ENCODE measurements at places on chromosomes 5 and 9. TPM values are rescaled to one million over a fixed set of nuclear protein-coding genes. Genes with fewer than 3 reads are reported as not detected.

GRXCR2 gene
- total RNA-seq, result 0.16 TPM

GRCh38 chr9:114355821-114356220 is 26.2 kb downstream of the ORM2 start:
- H3K36me3 ChIP-seq, result no peaks in the 10 kb centered on the region
- DNase-seq, result no peak
- no peak overlapping the region for H3K27ac ChIP-seq
- no peaks in the 10 kb centered on the region for H3K4me1 ChIP-seq

IFNA2 gene
- not detected for total RNA-seq

SPRY4 gene
- 8.3 TPM for total RNA-seq

TAF11L8 gene
- not detected for total RNA-seq

LRRC19 gene
- not detected for total RNA-seq

DNA sequence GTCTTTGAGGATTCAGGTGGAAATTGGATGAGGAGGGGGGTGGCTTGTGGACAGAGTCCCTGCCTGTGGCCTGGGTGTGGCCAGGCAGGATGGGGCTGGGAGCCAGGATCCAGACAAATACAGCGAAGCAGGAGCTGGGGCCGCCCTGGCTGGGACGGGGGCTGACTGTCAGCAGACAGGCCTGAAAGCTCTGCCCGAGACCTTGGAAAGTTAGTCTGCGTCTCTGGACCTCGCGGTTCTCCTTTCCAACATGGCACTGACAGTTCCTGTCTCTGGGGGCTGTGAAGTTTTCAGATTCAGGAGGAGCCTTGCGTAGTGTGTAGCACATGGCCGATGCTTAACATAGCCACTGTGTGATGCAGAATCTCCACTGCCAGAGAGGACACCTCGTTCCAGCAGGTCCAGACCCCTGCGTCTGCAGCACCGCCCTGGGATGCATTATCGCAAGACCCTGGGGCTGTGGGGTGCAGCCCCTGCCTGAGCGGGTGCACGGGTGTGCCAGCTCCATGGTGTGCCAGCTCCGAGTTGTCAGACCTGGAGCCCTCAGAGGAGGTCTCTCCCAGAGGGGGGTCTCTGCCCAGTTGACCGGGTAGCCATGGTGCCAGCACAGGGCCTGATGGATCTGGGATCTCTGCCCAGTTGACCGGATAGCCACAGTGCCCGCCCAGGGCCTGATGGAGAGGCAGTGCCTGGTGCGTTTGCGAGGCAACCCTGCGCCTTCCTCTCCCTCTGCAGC is 89.3 kb downstream of the COL5A1 start:
- H3K27ac ChIP-seq, result no peak overlapping the region
- no peak overlapping the region for H3K4me3 ChIP-seq
- DNase-seq, result no peak
- no peaks in the 10 kb centered on the region for H3K36me3 ChIP-seq
- no peaks in the 10 kb centered on the region for H3K4me1 ChIP-seq

PCDHGA11 gene
- 1.2 TPM for total RNA-seq

SOHLH1 gene
- total RNA-seq, result 44.9 TPM

GRCh38 chr5:144484124-144484897 is 313.6 kb downstream of the KCTD16 start:
- no peak overlapping the region for H3K27ac ChIP-seq
- no peaks in the 10 kb centered on the region for H3K27me3 ChIP-seq
- no peak overlapping the region for H3K4me3 ChIP-seq
- DNase-seq, result no peak
- H3K36me3 ChIP-seq, result no peaks in the 10 kb centered on the region
- 0 out of 2 replicates have a peak, but pooled peaks cover 7% of the 10 kb centered on the region for H3K4me1 ChIP-seq

DNA sequence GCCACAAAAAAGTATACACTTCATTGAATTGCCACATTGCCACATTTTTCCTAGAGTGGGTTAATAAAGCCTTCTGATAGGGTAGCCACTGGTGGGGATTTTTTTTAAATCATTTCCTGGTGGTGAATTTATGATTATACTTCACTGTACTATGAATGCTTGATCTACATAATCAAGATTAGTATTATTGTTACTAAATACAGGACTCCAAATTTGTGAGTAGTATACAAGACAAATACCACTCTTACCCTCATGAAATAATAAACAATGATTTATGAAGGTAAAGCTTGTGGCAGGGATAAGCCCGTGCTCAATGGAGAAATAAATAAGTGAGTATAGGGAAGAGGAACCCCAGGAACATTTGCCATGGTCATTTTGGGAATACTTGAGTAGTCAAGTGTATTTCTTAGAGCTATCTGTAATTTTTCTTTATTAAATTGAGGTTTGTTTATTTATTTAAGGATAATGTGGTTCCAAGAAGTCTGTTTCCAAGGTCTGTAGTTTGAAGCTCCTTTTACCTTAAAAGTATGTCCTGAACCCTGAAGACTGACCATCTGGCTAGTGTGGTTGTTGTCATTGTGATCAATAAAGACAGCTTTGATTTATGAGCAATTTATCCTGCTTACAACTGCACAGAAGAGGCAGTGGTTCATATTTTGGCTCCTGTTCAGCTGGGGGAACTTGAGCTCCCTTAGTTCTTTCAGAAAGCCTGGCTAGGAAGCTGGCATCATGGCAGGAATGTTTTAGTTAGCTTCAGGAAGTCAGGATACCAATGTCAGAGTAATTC is 118.6 kb downstream of the ZSWIM6 start:
- no peak overlapping the region for H3K27ac ChIP-seq
- no peak overlapping the region for H3K4me3 ChIP-seq
- no peaks in the 10 kb centered on the region for H3K4me1 ChIP-seq
- H3K27me3 ChIP-seq, result no peaks in the 10 kb centered on the region

GRCh38 chr5:134975078-134975715 is 7.5 kb downstream of the CATSPER3 start:
- no peaks in the 10 kb centered on the region for H3K4me1 ChIP-seq
- DNase-seq, result no peak
- no peaks in the 10 kb centered on the region for H3K27me3 ChIP-seq
- no peaks in the 10 kb centered on the region for H3K36me3 ChIP-seq
- H3K27ac ChIP-seq, result no peak overlapping the region

DNA sequence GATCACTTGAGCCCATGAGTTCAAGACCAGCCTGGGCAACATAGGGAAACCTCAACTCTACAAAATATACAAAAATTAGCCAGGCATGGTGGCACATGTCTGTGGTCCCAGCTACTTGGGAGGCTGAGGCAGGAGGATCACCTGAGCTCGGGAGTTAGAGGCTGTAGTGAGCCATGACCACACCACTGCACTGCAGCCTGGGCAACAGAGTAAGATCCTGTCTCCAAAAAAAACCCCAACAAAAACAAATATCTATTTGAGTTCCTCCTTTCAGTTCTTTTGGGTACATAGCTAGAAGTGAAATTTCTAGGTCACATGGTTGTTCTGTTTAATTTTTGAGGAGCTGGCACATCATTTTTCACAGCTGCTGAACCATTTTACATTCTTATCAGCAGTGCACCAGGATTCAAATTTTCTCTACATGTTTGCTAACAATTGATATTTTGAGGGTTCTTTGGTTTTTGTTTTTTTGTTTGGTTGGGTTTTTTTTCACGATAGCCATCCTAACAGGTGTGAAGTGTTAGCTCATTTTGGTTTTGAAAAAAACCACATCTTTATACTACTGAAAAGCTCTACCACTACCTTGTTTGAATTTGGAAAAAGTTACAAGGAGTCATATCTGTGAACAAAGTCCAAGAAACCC is 176.9 kb upstream of the SLC12A2 start:
- H3K36me3 ChIP-seq, result no peaks in the 10 kb centered on the region
- H3K4me3 ChIP-seq, result no peak overlapping the region
- H3K27ac ChIP-seq, result no peak overlapping the region
- DNase-seq, result no peak

DNA sequence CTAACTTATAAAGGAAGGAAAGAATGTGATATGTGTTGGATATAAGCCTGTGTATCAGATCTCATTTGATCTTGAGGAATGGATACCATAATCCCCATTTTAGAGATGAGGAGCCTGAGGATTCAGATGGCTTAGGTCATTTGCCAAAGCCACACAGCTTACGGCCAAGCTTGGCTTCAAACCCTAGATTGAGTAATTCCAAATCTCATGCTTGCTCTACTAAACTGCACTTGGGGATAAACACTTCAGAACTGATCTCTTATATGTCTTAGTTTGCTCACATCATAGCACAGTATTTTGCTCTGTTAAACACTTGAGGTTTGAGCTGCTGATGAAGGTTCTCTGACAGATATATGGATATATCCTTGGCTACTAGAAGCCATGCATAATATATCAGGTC is 504.4 kb downstream of the NTRK2 start:
- no peak overlapping the region for H3K27ac ChIP-seq
- H3K4me3 ChIP-seq, result no peak overlapping the region
- no peaks in the 10 kb centered on the region for H3K36me3 ChIP-seq
- H3K4me1 ChIP-seq, result no peaks in the 10 kb centered on the region
- H3K27me3 ChIP-seq, result no peaks in the 10 kb centered on the region

GRCh38 chr5:167472566-167473108 is 818.8 kb upstream of the WWC1 start:
- DNase-seq, result no peak
- H3K27ac ChIP-seq, result no peak overlapping the region

- H3K36me3 ChIP-seq, result no peaks in the 10 kb centered on the region
- no peak overlapping the region for H3K4me3 ChIP-seq
- H3K27ac ChIP-seq, result peak overlapping the region; percentile 38
Observed at GRCh38 chr5:116546033-116546742, 28.4 kb downstream of the SEMA6A start.

BARHL1 gene
- total RNA-seq, result not detected

ANKRD20A1 gene
- total RNA-seq, result not detected

- DNase-seq, result no peak
- H3K27me3 ChIP-seq, result no peaks in the 10 kb centered on the region
- no peak overlapping the region for H3K4me3 ChIP-seq
- no peaks in the 10 kb centered on the region for H3K4me1 ChIP-seq
- H3K36me3 ChIP-seq, result no peaks in the 10 kb centered on the region
Observed at GRCh38 chr9:80932947-80933780, 756.2 kb downstream of the TLE1 start.

GRIA1 gene
- not detected for total RNA-seq

GRCh38 chr9:115969096-115969495 is 184.5 kb upstream of the PAPPA start:
- H3K36me3 ChIP-seq, result no peaks in the 10 kb centered on the region
- DNase-seq, result no peak
- H3K4me3 ChIP-seq, result no peak overlapping the region
- no peaks in the 10 kb centered on the region for H3K27me3 ChIP-seq

CATSPER3 gene
- total RNA-seq, result 0.61 TPM

- H3K4me3 ChIP-seq, result no peak overlapping the region
- H3K36me3 ChIP-seq, result no peaks in the 10 kb centered on the region
- no peaks in the 10 kb centered on the region for H3K4me1 ChIP-seq
- no peaks in the 10 kb centered on the region for H3K27me3 ChIP-seq
- H3K27ac ChIP-seq, result no peak overlapping the region
Observed at GRCh38 chr9:100725371-100725770, 147.5 kb downstream of the CAVIN4 start.

DNA sequence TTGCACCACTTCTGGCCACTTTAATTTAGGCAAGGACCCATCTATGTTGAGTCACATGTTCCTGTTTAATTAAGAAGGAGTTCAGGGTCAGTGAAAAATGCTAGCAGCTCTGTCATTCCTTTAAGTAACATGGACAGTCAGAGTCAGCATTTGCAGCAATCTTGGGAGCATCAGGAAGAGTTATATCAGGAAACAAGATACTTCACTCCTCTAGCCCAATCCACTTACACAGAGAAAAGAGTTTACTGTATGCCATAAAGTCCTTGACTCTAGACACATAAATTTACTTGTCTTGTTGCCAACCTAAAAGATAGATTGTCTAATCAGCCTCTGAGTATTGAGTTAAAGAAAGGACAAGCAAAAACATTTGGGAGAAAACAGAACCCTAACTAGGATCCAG is 266.7 kb downstream of the PJA2 start:
- H3K27ac ChIP-seq, result no peak overlapping the region
- H3K4me1 ChIP-seq, result no peaks in the 10 kb centered on the region
- no peak for DNase-seq
- H3K36me3 ChIP-seq, result no peaks in the 10 kb centered on the region
- H3K27me3 ChIP-seq, result no peaks in the 10 kb centered on the region
